ENCODE measurements at places on chromosomes 16 and 17.
A peak's percentile ranks its signal among the peaks of the same experiment; 100 is the strongest.

- no peak for DNase-seq
These were observed 68.1 kb upstream of the LGALS9 start for GRCh38 chr17:27562777-27563455.

GRCh38 chr16:67674851-67675578, 8.4 kb downstream of the C16orf86 start:
- no peak for DNase-seq

- DNase-seq: no peak
These were observed 13.2 kb downstream of the SLC6A4 start for GRCh38 chr17:30222251-30222650.

- DNase-seq: no peak
These were observed 565 bp downstream of the MAP3K3 start for GRCh38 chr17:63622574-63623390.

- no peak for DNase-seq
These were observed 16.2 kb downstream of the LUC7L start for GRCh38 chr16:212999-213398.

DNA sequence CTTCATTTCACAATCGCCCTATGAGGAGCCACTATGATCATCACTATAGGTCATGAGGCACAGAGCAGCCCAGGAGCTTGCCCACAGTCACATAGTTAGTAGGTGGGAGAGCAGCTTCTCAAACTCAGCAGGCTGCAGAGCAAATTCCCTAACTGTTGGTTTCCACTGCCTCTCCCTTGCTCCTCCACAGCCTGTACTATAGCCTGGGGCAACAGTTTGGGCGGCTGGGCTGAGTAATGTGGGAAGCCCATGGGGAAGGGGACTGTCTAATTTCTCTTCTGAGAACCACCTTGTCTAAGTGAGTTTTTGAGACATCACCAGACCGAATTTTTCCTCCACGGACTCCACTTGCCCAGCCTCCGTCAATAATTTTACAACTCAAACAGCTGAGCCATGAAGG, 73.4 kb upstream of the GPR139 start:
- no peak for DNase-seq

- DNase-seq: no peak
These were observed 149.3 kb downstream of the CLEC16A start for GRCh38 chr16:11093572-11094074.

GRCh38 chr17:1491443-1492248, 840 bp downstream of the MYO1C start:
- no peak for DNase-seq

DNA sequence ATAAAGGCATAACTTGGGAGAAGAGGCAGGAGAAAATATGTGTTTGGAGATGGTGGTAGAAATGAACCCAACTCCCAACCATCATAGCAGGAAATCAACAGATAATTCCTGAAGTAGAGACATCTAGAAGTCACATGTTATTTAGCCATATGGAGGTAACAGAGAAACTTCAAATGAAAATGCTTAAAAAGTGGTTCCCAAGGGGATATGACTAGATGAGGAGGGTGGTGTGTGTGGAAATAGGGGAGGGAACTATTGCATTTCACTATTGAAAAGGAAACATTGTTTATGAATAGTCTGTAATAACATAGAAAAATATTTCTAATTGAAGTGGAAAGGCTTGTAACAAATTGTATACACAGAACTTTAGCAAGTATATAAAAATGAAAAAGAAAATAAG, 412.0 kb downstream of the SHISA9 start:
- no peak for DNase-seq

DNA sequence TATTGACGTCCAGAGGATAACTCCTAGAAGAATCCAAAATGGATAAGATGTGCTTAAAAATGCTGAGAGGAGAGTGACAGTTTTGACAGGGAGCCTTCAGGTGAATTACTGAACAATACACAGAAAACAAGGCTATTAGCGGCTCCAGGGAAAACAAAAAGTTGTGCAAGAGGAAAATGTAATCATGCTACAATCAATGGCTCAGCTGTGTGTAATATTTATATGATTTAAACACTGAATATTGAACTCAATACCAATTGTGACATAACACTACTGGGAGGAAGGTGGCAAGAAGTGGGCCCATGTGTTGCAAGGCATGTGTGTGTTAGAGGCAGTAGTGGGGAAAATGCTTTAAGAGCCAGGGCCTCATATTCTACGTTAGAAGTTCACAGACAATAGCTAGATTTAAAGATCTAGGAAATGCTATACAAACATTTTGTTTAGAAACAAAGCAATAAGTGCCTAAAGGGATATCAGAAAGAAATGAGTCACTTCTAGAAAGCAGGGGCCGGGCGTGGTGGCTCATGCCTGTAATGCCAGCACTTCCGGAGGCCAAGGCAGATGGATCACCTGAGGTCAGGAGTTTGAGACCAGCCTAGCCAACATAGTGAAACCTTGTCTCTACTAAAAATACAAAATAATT, 253.2 kb upstream of the IRX5 start:
- no peak for DNase-seq

GRCh38 chr17:44267818-44268490, at the start of gene SLC4A1:
SLC4A1 (minus strand) TSS chr17:44268135; CDS start chr17:44262866, 5,269 bp downstream.
- no peak for DNase-seq

GRCh38 chr17:52885882-52886281, 727.4 kb upstream of the CA10 start:
- DNase-seq: no peak

GRCh38 chr17:48841395-48841831, 10.6 kb downstream of the CALCOCO2 start:
- DNase-seq: peak; percentile 93

DNA sequence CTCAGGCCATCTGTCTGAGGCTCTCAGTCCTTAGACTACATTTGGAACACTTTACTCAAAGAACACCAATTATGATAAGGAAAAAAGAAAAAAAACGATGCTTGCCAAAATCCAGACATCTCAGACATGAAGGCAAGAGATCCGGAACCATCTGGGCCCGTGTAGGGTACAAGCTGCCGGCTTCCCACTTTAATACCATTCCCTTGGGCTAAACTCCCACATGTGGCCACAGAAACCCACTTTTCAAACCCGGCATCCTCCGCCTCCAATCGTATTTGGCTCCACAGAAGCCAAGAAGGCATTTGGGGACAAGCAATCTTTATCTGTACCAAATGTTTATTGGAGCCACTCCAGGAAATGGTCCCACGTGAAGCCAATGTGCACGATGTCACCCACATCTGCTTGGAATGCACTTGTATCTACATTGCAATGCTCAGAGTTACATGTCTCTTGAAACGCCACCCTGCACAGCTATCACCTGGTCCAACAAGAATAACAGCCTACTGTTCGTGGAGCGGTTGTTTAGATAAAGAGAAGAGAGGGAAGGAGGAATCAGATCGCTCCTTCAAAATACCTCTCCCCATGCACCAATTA, 33.5 kb downstream of the XYLT1 start:
- no peak for DNase-seq

DNA sequence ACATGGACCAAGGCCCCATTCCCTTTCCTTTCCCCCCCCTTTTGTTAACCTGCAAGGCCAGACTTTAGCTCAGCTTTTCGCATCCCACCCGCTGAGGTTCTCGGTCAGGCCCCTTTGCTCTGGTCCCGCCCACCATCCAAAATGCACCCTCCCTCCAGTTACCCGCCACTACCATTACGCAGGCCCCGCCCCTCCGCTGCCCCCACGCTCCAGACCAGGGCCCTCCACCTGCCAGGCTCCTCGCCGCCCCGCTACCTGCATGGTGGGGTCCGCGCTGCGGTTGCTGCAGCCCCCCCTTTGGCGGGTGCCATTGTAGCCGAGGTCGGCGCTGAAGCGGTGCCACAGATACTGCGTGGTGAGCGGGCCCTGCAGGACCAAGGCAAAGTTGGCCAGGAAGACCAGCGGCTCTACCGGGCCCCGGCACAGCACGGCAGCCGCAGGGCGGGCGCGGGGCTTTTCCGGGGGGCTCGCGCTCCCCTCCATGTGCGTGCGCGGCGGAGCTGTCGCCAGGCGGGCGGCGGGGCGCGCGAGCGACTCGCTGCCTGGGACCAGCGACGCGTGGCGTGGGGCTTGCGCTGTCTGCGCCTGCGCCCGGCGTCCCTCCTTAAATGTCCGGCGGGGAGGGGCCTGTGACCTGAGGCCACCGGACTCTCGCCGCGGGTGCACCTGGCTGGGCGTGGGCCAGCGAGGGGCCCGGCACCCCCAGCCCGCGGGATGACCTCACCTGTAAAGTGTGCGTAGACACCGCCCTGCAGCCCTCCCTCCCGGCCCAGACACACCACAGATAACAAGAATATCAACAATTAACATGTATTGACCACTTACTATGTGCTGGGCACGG, at the start of gene SLC46A1:
Gene SLC46A1 (minus strand): TSS at position 581 of the 841 bp plus-strand sequence. CDS start 98 bp downstream, at position 483.
- no peak for DNase-seq

DNA sequence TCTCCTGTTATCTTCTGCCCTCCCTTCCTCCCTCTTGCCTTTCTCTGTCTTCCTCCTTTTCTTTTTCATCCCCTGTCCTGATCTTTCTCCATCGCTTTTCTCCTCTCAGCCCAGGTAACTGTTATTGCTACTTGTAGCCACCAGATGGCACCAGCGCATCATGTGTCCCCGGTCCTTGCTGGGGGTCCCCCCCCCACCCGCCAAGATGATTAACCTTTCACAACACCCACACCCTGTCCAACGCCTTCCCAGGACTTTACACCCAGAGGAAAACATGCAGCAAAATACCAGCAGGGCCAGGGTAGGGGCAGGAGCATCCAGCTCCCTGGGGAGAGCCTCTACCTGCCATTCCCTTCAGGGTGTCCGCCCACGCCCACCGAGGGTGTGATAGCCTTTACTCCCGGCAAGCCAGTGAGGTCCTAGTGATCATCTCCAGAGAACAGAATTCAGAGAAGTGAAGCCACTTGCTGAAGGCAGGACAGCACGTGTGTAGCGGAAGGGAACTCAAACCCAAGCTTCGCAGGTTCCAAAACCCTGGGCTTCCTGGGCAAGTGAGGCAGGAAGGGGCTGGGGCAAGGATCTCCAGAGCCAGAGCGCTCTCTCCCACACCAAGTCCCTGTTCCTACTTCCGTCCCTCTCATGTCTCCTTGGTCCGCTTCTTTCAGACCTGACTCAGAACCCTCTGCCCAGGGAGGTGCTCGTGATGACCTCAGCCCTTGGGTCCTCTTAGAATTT, 13.4 kb upstream of the TAC4 start:
- no peak for DNase-seq

GRCh38 chr16:88941913-88942909, 34.8 kb downstream of the CBFA2T3 start:
- no peak for DNase-seq

- DNase-seq: no peak
These were observed 169.3 kb upstream of the AXIN2 start for GRCh38 chr17:65730711-65731169.

DNA sequence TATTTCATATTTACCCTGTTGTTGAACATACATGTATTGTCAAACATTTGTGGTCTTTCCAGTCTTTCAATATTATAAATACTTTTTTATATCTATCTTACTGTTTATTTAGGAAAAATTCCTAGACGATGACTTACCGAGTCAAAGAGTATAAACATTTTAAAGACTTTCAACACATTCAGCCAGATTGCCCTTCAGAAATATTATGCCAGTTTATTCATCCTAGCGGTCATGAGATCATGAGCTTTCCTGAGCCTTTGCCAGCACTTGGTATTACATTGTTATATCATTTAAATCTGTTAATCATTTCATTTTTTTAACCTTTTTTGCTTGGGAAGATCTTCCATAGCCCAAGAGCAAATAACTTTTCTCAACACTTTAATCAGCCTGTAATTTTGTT, 197.4 kb downstream of the SPECC1 start:
- no peak for DNase-seq

DNA sequence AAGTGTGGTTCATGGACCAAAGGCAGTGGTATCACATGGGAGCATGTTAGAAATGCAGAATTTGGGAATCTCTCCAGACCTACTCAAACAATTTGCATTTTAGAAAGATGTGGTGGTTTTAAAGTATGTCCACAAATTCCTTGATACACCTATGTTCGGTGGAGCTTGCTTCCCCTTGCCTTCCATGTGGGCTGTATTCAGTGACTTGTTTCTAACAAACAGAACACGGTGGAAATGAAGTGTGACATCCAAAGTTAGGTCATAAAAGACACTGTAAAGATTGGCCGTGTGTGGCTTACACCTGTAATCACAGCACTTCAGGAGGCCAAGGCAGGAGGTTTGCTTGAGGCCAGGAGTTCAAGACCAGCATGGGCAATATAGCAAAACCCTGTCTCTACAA, 16.7 kb downstream of the COQ7 start:
- no peak for DNase-seq

- no peak for DNase-seq
These were observed 422.1 kb upstream of the SALL1 start for GRCh38 chr16:51573191-51573590.

DNA sequence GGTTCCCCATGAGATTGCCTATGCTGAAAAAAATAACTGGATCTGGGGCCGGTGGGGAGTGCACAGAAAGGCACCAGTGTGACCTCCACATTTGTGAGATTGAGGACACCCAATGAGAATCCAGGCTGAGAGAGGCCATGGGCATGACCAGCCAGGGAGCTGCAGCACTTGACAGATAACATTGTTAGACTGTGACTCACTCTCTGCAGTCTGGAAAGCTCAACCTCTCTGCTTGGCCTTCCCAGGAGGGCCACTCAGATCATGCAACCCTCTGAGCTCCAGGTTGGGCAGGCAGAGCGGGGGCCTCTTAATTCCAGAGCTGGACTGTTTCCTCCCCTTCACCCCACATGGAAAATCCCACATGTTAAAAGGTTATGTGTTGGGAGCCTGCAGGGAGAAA, 30.1 kb downstream of the FZD2 start:
- DNase-seq: no peak
